ENCODE measurements at places on chromosomes 11 and 22.

GRCh38 chr11:92855607-92856405 lies 113.6 kb upstream of the MTNR1B start:
- no peak overlapping the region for H3K4me3 ChIP-seq
- H3K27ac ChIP-seq: no peak overlapping the region
- no peaks in the 10 kb centered on the region for H3K4me1 ChIP-seq

- no peak for DNase-seq
These were observed 80.6 kb downstream of the RCN1 start for GRCh38 chr11:32171445-32171844.

DNA sequence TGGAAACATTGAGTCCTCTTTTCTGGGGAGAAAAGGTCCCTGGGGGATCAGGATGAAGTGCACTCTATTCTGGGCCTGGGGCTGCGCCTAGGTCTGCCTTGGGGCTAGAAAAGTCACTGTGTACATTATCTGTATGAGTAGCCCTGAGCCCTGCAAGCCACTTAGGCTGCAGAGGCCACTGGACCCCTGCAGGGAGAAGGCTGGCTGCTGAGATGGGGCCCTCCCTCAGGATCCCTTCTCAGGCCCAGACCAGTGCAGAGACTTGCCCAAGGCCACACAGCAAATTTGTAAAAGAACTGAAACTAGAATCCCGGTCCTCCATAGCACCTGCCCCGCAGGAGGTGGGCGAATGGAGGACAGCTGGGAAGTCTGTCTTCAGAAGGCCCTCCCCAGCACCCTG lies 26.8 kb upstream of the HMOX1 start:
- H3K36me3 ChIP-seq: no peaks in the 10 kb centered on the region
- no peak for DNase-seq
- H3K4me1 ChIP-seq: peaks cover 10% of the 10 kb centered on the region
- no peak overlapping the region for H3K27ac ChIP-seq
- H3K27me3 ChIP-seq: no peaks in the 10 kb centered on the region
- no peak overlapping the region for H3K4me3 ChIP-seq

DNA sequence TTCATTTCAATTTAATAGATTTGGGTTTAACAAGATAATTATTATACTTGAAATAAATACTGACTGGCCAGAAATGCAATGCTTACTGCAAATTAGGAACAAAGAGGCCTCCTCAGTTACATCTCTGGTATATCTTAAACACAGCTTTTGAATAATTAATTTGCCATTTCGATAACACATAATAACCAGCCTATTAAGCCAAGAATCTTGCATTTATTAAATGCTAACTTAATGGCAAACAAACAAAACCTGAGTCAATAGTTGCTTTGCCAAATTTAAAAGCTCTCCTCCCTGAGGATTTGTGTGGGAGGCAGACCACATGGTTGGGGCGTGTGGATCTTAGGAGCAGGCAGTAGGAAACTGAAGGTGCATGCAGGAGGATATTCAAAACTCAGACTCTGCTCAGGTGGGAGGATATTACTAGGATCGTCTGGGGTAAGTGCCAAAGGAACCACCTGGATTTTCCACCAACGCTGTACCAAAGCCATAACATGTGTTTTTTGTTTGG lies 17.9 kb upstream of the FJX1 start:
- no peaks in the 10 kb centered on the region for H3K4me1 ChIP-seq
- DNase-seq: no peak
- H3K27ac ChIP-seq: no peak overlapping the region
- peaks cover 16% of the 10 kb centered on the region for H3K27me3 ChIP-seq

DNA sequence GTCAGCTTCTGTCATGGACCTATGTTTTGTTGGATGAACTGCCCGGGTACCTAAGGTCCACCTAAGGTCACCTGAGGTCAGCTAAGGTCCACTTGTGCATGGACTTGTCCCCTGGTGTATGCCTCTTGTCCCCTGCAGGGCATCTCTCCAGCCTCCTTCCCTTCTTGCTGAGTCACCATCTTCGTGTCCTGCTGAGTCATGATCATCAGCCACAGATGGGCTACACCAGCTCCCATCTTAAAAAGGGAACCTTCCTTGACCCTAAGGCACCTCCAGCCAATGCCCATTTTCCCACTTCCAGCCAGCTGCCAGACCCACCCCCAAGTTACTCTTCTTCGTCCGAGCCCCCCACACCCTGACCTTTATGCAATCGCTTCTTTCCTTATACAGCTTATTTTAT lies 544.9 kb downstream of the TBC1D22A start:
- no peak overlapping the region for H3K4me3 ChIP-seq
- peak; percentile 23 for DNase-seq
- H3K27me3 ChIP-seq: no peaks in the 10 kb centered on the region
- no peaks in the 10 kb centered on the region for H3K36me3 ChIP-seq

DNA sequence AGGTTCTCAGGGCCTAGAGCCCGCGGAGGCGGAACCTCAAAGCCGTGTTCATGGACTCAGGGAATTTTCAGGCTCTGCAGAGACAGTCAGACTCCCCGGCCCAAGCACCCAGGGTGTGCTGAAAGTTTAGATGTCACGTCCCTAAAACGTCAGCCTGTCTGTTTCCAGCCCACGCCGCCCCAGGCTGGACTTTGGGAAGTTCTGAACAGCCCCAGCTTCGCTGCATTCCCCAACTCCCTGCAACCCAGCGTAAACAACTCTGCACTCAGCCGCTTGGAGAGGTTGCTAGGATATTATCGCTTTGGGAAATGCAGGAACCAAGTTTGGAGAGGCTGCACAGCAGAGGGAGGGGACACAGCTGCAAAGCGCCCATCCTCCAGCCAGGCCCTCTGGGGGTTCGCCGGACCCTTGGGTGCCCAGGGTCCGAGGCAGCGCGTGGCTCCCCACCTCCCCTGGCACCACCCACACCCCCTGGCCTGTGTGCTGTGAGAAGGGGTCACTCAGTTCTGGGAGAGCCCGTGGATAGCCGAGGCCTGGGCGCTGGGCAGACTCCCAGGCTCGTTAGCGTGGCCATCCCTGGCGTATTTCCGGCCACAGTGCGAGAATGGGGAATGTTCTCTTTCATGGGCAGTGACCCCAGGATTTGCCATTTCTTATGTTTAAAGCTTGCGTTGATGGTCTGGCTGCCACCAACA lies 120.5 kb upstream of the FGF3 start:
- no peak overlapping the region for H3K4me3 ChIP-seq
- no peaks in the 10 kb centered on the region for H3K36me3 ChIP-seq
- no peaks in the 10 kb centered on the region for H3K27me3 ChIP-seq
- H3K4me1 ChIP-seq: peaks cover 17% of the 10 kb centered on the region
- DNase-seq: peak; percentile 82

GRCh38 chr22:43288807-43289420 lies 54.3 kb downstream of the SCUBE1 start:
- H3K4me3 ChIP-seq: no peak overlapping the region
- H3K27me3 ChIP-seq: no peaks in the 10 kb centered on the region
- no peak overlapping the region for H3K27ac ChIP-seq
- peaks cover 7% of the 10 kb centered on the region for H3K4me1 ChIP-seq
- no peak for DNase-seq

DNA sequence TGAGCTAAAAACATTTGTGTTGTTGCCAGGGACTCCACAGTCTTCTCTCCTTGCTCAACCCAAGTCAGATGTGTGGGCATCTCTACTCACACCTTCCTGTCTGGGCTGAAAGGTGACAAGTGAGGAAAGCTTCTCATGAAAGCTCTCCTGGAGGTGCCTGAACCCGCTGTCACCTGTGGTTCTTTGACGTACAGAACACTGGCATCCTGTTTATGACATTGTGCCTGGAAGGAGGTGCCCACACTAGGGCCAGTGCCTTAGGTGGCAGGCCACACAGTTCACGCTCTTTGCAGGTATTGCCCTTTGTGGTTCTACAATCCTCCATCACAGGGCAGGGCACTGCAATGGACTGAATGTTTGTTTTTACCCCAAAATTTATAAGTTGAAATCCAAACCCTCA lies 108.5 kb downstream of the CD44 start:
- no peaks in the 10 kb centered on the region for H3K36me3 ChIP-seq
- peak overlapping the region; percentile 85 for H3K27ac ChIP-seq
- no peak overlapping the region for H3K4me3 ChIP-seq
- DNase-seq: no peak
- peaks cover 14% of the 10 kb centered on the region for H3K4me1 ChIP-seq

GRCh38 chr11:40170078-40170477 lies 1289.4 kb downstream of the LRRC4C start:
- no peaks in the 10 kb centered on the region for H3K4me1 ChIP-seq
- H3K27me3 ChIP-seq: no peaks in the 10 kb centered on the region
- no peaks in the 10 kb centered on the region for H3K36me3 ChIP-seq
- DNase-seq: no peak
- no peak overlapping the region for H3K4me3 ChIP-seq

DNA sequence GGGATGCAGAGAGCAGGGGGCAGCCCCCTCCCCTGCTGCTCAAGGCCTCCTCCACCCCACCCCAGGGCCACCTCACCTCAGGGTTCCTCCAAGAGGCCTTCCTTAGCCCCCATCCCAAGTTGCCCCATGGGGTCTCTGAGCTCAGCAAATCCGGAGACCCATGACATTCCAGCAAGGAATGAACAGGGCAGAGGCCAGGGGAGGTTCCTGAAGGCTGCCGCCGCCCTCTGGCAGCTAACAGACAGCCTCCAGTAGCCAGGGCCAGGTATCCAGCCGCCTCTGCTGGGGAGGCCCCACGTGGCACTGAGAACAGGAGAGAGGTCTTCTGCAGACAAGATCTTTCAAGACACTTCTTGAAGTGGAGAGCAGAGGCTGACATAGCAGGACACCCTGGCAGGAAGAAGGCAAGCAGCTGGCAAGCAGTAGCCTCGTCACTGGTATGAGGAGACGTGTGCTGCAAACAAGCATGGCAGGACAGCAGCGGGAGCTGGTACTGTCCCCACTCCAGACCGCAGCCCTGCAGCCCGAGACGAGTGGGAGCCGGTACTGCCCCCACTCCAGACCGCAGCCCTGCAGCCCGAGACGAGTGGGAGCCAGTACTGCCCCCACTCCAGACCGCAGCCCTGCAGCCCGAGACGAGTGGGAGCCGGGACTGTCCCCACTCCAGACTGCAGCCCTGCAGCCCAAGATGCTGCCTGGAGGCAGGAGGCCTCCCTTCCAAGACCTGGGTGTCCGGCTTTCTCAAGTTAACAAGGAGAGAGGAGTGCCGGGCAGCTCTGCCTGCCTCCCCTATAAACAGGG lies 190.6 kb downstream of the IGLL1 start:
- no peak overlapping the region for H3K4me3 ChIP-seq
- H3K27me3 ChIP-seq: no peaks in the 10 kb centered on the region
- H3K36me3 ChIP-seq: no peaks in the 10 kb centered on the region
- no peak overlapping the region for H3K27ac ChIP-seq

DNA sequence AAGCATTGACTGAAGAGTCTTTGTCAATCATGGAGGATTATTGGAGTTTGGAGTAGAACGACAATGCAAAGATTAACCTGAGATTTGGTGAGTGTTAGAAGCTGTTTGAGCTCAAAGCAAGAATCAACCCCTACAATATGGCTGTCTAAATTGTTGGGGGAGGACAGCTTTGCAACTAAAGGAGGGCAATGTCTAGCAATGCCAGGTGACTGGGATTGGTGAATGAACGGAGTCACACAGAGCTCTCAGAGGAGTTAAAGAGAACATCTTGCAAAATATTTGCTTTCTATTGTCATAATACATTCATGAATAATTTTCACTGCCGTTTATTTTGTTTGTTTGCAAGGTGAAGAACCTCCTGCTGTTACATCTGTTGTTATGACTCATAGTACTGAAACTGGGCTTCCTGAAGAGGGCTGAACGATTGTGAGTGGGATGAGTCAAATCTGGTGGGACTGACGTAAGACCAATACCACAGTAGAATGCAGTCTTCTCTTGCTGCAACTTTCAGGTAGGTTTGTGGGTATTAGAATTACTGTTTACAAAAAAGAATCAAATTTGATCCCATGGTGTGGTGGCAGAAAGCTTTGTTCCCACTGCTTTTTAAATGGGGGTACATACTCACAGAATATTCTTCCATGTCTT lies 281.9 kb downstream of the CADM1 start:
- no peak overlapping the region for H3K4me3 ChIP-seq
- no peaks in the 10 kb centered on the region for H3K36me3 ChIP-seq
- DNase-seq: peak; percentile 36
- H3K27ac ChIP-seq: no peak overlapping the region
- peaks cover 35% of the 10 kb centered on the region for H3K4me1 ChIP-seq

DNA sequence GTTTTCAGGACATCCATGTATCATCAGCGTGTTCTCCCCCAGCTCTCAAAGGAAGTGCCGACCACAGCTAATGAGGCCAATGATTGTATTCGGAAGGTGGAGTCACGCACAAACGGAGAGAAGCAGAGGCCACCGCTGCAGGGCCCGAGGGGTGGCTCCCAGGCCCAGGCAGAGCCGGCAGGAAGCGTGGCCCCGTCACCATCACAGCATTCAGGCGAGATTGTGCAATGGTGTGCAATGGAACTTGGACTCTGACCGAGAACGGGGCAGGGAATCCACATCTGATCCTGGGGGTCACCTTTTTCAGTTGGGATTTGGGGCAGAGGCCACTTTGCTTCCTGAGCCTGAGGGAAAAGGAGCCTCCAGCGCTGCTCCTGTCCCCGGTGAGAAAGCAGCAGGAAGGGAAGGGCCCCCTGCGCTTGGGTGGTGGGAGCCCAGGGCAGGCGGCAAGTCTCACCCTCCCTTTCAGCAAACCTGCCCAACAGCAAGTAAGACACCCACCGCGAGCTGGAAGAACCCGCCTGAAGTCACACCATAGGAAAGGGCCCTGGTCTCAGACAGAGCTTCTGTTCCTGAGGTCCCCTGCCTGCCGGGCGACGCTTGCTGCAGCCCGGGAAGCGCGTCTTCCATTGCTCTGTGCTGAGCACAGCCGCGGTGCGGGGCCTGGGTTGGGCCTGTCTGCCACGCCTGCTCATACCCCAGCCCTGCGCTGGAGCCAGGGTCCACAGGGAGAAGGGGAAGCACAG lies 1430.7 kb downstream of the BRD1 start:
- no peaks in the 10 kb centered on the region for H3K36me3 ChIP-seq
- no peak for DNase-seq
- no peaks in the 10 kb centered on the region for H3K27me3 ChIP-seq
- no peak overlapping the region for H3K4me3 ChIP-seq
- no peaks in the 10 kb centered on the region for H3K4me1 ChIP-seq

DNA sequence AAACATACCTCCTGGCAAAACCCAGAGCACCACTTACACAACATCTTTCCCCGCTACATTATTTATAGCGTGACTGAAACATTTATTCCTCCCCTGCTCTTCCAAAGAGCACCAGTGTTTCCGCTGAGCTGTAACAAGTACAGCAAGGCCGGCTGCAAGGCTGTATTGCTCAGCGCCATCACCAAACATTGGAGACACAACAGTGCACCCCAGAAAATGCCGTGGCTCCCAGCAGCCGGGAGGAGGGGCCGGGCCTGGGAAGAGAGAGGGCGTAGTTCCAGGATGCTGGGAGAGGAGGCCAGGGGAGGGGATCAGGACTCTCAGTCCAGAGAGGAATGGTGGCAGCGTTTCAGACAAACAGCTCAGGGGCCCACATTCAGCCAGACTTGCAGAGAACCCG lies 133.2 kb downstream of the DSCAML1 start:
- peaks cover 11% of the 10 kb centered on the region for H3K4me1 ChIP-seq
- DNase-seq: no peak
- no peak overlapping the region for H3K27ac ChIP-seq
- H3K27me3 ChIP-seq: peaks cover 3% of the 10 kb centered on the region

- H3K36me3 ChIP-seq: no peaks in the 10 kb centered on the region
- no peak for DNase-seq
- no peaks in the 10 kb centered on the region for H3K27me3 ChIP-seq
- H3K27ac ChIP-seq: no peak overlapping the region
- no peak overlapping the region for H3K4me3 ChIP-seq
- peaks cover 51% of the 10 kb centered on the region for H3K4me1 ChIP-seq
These were observed 27.3 kb downstream of the PTPRJ start for GRCh38 chr11:48007677-48008076.

GRCh38 chr11:84563356-84563755 lies 1063.8 kb downstream of the DLG2 start:
- no peak for DNase-seq
- H3K27me3 ChIP-seq: no peaks in the 10 kb centered on the region
- H3K36me3 ChIP-seq: no peaks in the 10 kb centered on the region
- no peaks in the 10 kb centered on the region for H3K4me1 ChIP-seq
- H3K4me3 ChIP-seq: no peak overlapping the region

All from cardiac muscle cell (in vitro differentiated cells and primary cell).